Neural crest cell (in vitro differentiated cells): ENCODE measurements at places on chromosomes 5 and 9. TPM values are rescaled to one million over a fixed set of nuclear protein-coding genes. Genes with fewer than 3 reads are reported as not detected.

Gene PHYHD1
- total RNA-seq = 3.9 and 5.0 TPM in 2 replicates

Gene LCN1
- total RNA-seq = not detected in 2 replicates

Gene PCDHB11
- 2.7 and 3.6 TPM in 2 replicates for total RNA-seq

Gene PANK3
- 121 and 135 TPM in 2 replicates for total RNA-seq

Gene C5
- total RNA-seq = 8.3 and 9.4 TPM in 2 replicates

Gene GRM6
- not detected in 2 replicates for total RNA-seq

Gene N4BP3
- 1.3 and 1.4 TPM in 2 replicates for total RNA-seq

Gene G3BP1
- total RNA-seq = 309 and 317 TPM in 2 replicates

Gene PITX1
- not detected in 2 replicates for total RNA-seq

Gene SETD9
- total RNA-seq = 21.2 and 23.7 TPM in 2 replicates

Gene ADAMTS16
- 0.23 and 1.7 TPM in 2 replicates for total RNA-seq

Gene ZBED3
- 12.1 and 12.2 TPM in 2 replicates for total RNA-seq

DNA sequence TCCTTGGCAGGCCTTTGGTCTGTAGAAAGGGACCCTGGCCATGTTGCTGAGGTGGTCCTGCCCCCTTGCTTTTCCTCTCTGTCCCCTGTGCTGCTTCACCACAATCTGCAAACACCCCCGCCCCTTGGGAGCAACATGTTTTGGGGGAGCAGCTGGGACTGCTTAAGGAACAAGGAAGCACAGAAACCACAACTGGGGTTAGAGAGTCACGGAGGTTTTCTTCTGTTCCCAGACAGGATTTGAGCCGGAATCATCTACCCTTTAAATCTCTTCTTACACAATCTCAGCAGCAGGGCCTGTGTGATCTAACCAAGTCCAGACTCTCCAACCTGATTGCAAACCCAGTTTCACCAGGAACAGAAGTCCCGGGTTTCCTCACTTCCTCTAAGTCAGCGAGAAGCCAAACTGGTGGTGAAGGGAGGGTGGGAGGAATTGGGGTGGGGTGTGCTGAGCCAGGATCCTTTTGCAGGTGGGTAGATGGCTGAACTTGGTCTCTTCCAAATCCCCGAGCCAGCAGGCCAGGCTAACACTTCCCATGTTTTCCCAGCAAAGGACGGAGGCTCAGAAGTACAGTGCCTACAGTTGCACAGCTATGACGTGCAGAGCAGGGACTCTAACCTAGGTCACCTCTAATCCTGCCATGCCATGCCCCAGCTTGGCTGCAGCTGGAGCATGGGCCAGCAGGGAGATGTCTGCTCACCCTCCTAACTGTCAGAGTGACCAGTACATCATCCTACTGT is 25.0 kb downstream of the SH3PXD2B start:
- no peak overlapping the region for H3K27ac ChIP-seq
- DNase-seq = no peak
- peaks cover 10% of the 10 kb centered on the region for H3K36me3 ChIP-seq
- no peak overlapping the region for H3K4me3 ChIP-seq
- H3K27me3 ChIP-seq = no peaks in the 10 kb centered on the region
- peaks cover 40% of the 10 kb centered on the region for H3K4me1 ChIP-seq

DNA sequence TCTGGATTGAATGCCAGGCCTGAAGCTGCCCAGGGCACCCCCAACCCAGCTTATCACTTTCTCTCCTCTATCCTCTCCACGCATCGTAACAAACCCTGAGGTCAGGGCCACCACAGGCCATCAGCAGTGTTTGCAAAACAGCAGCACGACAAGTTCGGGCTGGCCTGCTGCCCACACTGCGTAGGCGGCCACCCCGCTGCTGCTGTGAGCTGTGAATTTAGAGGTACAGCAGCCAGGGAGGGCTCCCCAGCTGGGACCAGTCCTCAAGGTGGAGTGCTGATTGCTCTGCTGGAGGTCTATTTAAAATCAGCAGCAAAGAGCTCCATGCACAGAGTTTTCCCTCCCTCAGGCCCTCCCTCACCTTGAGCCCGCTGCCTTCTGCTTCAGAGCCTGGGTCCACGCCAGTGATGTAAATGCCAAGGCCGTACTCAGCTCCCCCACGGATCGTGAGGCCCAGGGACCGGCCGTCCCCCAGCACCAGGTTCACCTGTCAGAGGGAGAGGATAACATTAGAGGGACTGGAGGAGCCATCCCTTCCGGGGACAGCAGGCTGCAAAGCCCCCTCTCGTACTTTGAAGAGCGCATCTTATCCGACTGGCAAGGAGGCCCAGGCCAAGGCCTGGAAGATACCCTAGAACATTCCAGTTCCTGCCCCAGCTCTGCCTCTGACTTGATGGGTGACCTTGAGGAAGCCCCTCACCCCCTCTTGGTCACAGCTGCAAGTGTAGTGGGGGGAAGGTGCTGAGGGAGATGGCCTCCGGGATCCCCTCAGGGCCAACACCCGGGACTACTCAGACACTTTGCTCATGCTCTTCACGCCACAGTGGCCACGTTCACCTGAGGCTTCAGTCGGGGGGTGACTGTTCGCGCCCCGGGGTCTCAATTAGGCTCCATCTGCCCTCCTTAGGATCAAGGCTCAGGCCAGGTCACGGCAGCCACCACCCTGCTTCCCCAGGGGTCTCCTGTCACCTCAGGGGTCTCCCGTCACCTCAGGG is 39.1 kb downstream of the WHRN start:
- DNase-seq = no peak
- H3K27me3 ChIP-seq = no peaks in the 10 kb centered on the region
- peaks cover 5% of the 10 kb centered on the region for H3K4me1 ChIP-seq
- no peaks in the 10 kb centered on the region for H3K36me3 ChIP-seq
- H3K27ac ChIP-seq = no peak overlapping the region
- no peak overlapping the region for H3K4me3 ChIP-seq

- peaks cover 13% of the 10 kb centered on the region for H3K4me1 ChIP-seq
- H3K27me3 ChIP-seq = no peaks in the 10 kb centered on the region
- no peak overlapping the region for H3K4me3 ChIP-seq
Observed at GRCh38 chr5:41763574-41763973, 106.7 kb downstream of the OXCT1 start.

DNA sequence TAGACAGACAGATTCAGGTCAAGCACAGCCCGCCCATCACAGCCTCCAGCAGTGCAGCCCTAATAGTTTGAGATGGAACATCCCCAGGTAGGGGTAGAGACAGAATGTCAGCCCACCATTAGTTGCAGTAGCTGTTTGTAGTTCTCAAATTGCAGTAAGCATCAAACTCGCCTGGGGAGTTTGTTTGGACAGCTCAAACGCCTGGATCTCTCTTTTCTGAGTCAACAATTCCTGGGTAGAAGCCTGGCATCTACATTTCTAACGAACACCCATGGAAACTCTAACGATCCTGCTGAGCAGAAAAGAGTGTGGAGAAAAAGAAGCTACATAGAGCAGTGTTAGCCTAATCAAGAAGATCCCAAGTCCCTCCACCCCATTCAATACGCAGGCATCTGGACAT is 59.4 kb downstream of the ADAMTS16 start:
- H3K27ac ChIP-seq = no peak overlapping the region
- peaks cover 2% of the 10 kb centered on the region for H3K27me3 ChIP-seq
- H3K4me3 ChIP-seq = no peak overlapping the region
- no peaks in the 10 kb centered on the region for H3K36me3 ChIP-seq
- no peaks in the 10 kb centered on the region for H3K4me1 ChIP-seq

GRCh38 chr9:3480353-3480655 is 45.5 kb downstream of the RFX3 start:
- H3K4me3 ChIP-seq = no peak overlapping the region
- H3K4me1 ChIP-seq = peaks cover 46% of the 10 kb centered on the region
- no peak for DNase-seq
- H3K27ac ChIP-seq = no peak overlapping the region
- no peaks in the 10 kb centered on the region for H3K27me3 ChIP-seq

GRCh38 chr9:89996773-89997172 is 392.0 kb downstream of the GADD45G start:
- H3K4me3 ChIP-seq = no peak overlapping the region
- H3K4me1 ChIP-seq = peaks cover 18% of the 10 kb centered on the region
- no peak overlapping the region for H3K27ac ChIP-seq
- peaks cover 16% of the 10 kb centered on the region for H3K27me3 ChIP-seq
- DNase-seq = no peak

DNA sequence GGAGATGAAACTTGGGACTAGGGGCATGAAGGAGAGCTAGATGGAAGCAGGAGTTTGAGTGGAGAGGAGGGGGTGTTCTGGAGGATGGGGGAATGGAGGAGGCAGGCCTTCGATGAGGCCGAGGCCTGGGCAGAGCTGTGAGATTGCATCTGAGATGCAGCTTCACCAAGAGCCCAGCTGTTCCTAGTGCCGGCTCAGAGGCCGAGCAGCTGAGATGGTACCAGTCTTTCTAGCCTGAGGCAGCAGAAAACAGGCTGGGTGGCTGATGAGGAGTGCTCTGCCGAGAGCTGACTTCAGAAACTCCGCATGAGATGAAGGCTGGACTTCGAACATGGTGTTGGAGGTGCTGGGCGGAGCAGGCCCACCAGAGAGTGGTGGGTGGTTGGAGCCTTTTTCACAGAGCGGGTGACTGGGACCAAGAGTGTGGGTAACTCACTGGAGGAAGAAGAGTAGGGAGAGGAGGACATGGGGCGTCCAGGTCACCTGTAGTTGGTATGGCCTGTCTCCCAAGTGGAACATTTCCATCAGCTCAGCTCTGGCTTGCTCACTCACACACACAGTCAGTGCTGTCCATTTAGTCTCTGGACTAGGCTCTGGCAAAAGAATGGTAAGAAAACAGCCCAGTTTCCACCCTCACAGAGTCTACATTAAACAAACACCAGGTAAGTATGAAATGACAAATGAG is 54.7 kb downstream of the TMOD1 start:
- H3K36me3 ChIP-seq = no peaks in the 10 kb centered on the region
- peaks cover 17% of the 10 kb centered on the region for H3K27me3 ChIP-seq
- no peak for DNase-seq

DNA sequence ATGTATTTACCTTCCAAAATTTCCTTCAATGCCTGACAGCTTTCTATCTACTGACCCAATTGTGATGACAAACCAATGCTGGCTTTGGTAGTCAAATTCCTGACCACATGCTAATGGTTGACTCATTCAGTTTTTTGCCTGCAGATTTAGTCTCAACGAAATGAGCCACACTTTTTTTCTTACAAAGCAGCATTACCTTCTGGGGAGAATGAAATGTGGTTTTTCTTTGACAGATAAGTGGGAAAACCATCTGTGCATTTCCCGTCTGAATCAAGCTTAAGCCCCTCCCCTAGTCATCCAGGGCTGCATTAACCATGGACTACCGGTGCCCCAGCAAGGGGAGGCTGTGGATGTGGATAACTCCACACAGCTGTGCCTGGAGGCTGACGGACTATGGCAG is 99.6 kb upstream of the TAF11L2 start:
- H3K4me3 ChIP-seq = no peak overlapping the region
- no peak overlapping the region for H3K27ac ChIP-seq
- peaks cover 41% of the 10 kb centered on the region for H3K27me3 ChIP-seq
- no peak for DNase-seq
- peaks cover 26% of the 10 kb centered on the region for H3K4me1 ChIP-seq

DNA sequence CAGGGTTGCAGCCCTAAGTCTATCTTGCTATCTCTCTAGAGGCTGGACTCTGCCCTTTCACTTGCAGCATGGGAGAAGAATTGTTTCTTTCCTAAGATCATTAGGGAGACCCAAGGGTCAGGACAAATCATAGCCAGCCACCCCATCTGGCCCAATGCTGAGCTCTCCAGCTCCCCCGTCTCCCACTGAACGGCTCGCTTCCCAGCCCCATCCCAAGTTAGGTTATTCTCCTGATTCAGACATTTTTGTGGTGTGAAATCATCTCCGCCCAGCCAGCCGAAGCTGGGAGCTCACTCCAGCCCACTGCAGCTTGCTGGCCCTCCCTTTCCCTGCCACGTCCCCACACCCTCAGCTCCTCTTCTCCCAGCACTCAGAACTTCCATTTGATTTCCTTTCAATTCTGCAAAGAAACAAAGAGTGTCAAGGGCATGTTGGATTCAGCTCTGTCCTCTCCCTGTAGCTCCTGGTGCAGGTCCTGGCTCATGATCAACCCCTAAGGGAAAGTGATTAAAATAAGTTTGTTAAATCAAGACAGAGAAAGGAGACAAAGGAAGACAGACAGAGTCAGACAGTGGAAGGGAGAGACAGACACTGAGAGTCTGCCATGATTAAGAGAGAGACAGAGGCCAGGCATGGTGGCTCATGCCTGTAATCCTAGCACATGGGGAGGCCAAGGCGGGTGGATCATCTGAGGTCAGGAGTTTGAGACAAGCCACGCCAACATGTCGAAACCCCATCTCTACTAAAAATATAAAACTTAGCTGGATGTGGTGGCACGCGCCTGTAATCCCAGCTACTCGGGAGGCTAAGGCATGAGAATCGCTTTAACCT is 12.6 kb upstream of the SPARC start:
- peak overlapping the region; percentile 97 for H3K27ac ChIP-seq
- peak overlapping the region; percentile 3 for H3K4me3 ChIP-seq
- H3K36me3 ChIP-seq = no peaks in the 10 kb centered on the region
- DNase-seq = no peak
- peaks cover 59% of the 10 kb centered on the region for H3K4me1 ChIP-seq

DNA sequence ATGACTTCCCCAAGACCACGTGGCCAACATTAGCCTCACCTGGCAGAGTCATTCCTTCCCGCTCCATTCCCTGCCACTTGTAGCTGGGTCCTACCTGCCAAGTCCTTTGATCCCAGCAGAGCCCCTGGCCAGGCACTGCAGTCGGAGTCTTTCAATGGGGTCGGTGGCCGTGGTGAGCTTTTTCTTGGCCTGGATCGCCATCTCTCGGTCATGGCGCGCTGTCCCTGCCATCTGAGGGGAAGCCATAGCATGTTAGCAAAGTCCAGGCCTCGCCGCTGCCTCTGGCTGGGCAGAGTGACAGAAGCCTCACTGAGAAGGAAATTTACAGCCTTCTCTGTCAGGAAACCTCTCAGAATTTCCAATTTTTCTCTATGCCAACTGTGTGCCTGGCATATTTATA is 17.5 kb downstream of the CAPSL start:
- no peak overlapping the region for H3K27ac ChIP-seq
- peaks cover 32% of the 10 kb centered on the region for H3K27me3 ChIP-seq
- peaks cover 7% of the 10 kb centered on the region for H3K4me1 ChIP-seq
- no peaks in the 10 kb centered on the region for H3K36me3 ChIP-seq

- DNase-seq = no peak
- H3K4me1 ChIP-seq = peaks cover 10% of the 10 kb centered on the region
- H3K27me3 ChIP-seq = peaks cover 3% of the 10 kb centered on the region
- H3K27ac ChIP-seq = no peak overlapping the region
- no peak overlapping the region for H3K4me3 ChIP-seq
- no peaks in the 10 kb centered on the region for H3K36me3 ChIP-seq
Observed at GRCh38 chr5:1545805-1546355, 22.1 kb upstream of the LPCAT1 start.

GRCh38 chr9:114693248-114693855 is 11.4 kb upstream of the TEX48 start:
- H3K4me3 ChIP-seq = no peak overlapping the region
- H3K27ac ChIP-seq = no peak overlapping the region
- no peaks in the 10 kb centered on the region for H3K36me3 ChIP-seq
- no peaks in the 10 kb centered on the region for H3K27me3 ChIP-seq
- H3K4me1 ChIP-seq = peaks cover 4% of the 10 kb centered on the region
- DNase-seq = no peak

DNA sequence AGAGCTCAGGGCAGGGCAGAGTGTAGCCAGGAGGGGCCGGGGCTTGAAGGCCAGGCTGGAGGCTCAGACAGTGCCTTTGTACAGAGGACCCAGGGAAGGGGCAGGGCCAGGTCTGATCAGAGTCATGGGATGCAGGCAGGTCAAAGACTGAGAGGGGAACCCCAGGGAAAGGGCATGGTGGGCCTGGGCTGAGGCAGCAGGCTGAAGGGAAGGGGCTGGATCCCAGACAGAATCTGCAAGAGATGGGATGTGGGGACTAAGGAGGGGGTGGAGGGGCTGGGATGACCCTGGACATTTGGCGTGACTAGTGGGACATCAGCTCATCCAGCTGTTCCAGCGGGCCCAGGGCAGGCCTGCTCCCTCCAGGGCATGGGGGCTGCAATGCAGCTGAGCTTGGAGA is 15.5 kb upstream of the MRNIP start:
- no peak overlapping the region for H3K4me3 ChIP-seq
- no peak overlapping the region for H3K27ac ChIP-seq
- DNase-seq = no peak
- no peaks in the 10 kb centered on the region for H3K27me3 ChIP-seq
